ENCODE measurements at places on chromosomes 4 and X.
A peak's percentile ranks its signal among the peaks of the same experiment; 100 is the strongest.

- no peak for DNase-seq
Observed at GRCh38 chr4:172601195-172601594, 567.4 kb upstream of the GALNT7 start.

- DNase-seq = peak; percentile 12
Observed at GRCh38 chr4:148216866-148217814, 225.1 kb downstream of the NR3C2 start.

DNA sequence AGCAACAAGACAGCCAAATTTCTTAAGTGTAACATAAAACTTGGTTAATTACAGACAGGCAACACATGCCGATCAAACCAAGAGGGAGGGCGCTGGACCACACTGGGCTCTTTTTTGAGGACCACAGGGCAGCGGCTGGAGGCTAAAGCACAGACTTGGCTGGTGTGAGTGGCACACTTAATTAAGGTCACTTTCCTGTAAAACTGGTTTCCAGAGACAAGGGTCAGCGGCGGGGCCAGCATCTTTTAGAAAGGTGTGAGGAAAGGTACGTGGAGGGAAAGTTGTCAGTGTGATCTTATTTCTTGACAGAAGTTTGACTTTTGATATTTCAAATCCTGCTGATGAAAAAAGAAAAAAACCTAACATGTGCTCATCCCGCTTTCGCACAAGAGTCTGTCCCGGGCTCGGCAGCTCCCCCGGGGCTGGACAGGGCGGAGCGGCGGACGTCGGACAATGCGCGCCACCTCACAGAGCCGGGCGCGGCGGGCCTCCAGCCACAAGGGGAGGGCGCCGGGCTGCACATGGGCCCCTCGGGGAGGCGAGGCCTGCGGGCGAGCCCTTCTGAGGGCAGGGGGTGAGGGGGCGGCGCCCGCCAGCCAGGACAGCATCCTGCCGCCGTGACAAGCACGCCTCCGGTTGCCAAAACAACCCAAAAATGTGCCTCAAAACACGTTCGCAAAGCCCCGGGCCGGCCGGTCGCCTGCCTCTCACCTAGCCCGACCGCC, 660 bp upstream of the HSPA4L start:
- DNase-seq = peak; percentile 13

DNA sequence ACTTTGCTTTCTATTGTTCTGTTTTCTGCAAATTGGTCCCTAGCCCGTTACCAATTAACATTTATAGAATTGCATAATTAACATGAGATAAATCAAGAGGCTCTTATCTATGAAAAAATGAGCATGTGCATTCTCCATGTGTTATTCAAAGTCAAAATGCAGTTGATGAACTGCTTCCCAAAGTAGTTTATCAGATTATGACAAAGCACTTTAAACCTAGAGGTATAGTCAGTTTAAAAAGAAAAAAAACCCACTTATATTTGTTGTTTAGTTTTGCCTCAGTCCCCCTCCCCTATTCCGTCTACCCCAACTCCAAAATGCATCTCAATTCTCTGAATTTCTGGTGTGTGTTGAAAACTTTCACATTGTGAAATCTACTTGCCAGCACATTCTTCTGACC, 119.5 kb downstream of the ATXN3L start:
- no peak for DNase-seq

- no peak for DNase-seq
Observed at GRCh38 chr4:25580633-25581467, 74.8 kb upstream of the SLC34A2 start.

- no peak for DNase-seq
Observed at GRCh38 chrX:150421816-150422215, 58.7 kb downstream of the MAMLD1 start.

DNA sequence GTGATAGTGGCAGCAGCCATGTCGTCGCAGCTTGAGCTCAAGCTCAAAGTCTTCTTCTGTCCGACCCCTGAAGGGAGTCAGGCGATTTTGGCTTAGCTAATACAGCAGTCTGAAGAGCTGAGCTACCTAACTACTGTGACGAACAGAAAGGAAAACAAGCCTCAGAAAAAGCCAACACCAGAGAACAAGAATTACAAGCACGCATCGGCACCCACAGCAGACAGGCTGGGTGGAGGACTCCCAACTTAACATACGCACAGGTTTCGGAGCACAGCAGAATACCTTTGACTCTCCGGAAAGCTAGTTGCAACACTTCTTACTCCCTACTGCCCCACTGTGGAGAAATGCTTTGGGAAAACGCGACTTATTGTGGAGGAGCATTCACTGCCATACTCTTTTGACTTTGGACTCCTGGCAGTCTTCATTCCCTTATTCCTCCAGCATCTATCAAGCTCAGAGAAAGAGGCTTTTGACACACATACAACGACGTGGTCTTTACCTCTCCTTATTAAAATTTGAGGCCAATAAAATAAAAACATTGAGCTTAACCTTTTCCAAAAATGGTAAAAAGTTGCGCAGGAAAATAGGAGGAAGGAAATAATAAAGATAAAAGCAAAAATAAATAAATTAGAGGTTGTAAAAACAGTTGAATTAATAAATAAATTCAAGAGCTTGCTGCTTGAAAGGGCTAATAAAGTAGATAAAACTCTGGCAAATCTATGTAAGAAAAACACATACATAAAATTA, 41.3 kb upstream of the GPC3 start:
- no peak for DNase-seq

- DNase-seq = peak; percentile 11
Observed at GRCh38 chr4:48858130-48858529, 27.2 kb downstream of the OCIAD1 start.

DNA sequence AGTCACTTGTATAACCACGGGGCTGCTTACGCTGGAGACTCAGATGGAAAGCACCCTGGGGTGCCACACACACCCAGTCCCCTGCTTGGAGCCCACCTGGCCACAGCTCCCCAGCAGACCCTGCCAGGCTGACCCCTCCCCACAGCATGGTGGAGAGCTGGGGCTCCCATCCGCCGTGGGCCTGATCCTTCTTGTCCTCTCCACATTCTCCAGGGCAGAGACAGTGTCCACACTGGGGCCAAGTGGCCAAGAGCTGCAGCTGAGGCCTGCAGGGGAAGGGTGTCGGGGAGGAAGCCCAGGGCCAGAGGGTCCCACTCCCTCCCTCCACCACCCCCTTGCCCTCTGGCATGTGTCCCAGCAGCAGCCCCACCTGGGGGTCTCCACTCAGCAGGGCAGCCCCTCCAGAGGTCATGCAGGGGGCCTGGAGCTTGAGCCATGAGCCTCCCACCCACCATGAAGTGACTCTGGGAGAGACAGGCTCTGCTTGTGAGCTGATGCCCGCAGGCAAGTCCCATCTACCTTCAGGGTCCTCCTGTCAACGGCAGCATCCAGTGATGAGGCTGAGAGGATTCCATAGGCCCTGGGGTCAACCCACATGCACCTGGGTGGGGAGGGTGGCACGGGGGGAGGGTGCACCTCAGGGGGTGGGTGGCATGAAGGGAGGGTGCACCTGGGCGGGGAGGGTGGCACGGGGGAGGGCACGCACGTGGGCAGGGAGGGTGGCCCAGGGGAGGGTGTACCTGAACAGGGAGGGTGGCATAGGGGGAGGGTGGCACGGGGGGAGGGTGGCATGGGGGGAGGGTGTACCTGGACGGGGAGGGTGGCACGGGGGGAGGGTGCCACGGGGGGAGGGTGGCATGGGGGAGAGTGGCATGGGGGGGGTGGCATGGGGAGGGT, 56.4 kb downstream of the FAM53A start:
- DNase-seq = no peak

GRCh38 chr4:142719854-142720541, 126.1 kb downstream of the INPP4B start:
- DNase-seq = peak; percentile 4

DNA sequence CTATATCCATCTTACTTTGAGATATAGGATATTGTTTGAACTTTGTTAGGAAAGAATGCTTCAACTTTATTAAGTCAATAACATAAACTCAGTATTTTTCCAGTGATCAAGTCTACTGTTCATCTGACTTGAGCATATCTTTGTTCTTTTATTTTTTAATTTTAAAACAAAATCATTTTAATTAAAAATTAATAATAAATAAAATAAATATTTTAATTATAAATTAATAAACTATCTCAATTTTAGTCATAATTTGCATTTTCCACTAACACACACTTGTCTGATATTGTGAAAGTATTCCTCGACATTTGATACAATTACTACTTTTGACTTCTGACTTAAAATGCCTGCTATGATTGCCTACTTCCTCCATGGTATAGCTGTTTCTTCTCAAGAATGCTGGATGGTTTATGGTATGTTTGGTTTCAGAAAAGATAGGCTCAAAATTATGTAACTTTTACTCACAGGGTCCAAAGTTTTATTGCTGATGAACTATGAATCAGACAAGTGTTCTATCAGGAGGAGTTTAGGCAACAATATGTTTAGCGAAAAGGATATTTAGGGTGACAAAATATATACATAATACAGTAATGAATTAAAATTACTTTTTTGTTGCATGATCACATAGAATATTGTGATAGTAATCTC, 1132.3 kb upstream of the PCDH10 start:
- no peak for DNase-seq

GRCh38 chr4:5891563-5892322, 1.1 kb downstream of the CRMP1 start:
- DNase-seq = no peak

- DNase-seq = peak; percentile 95
Observed at GRCh38 chr4:105145156-105145902, 1.3 kb upstream of the TET2 start.

- DNase-seq = no peak
Observed at GRCh38 chr4:63620271-63620670, 789.0 kb downstream of the TECRL start.

- DNase-seq = no peak
Observed at GRCh38 chr4:86414686-86415085, 54.8 kb upstream of the MAPK10 start.

DNA sequence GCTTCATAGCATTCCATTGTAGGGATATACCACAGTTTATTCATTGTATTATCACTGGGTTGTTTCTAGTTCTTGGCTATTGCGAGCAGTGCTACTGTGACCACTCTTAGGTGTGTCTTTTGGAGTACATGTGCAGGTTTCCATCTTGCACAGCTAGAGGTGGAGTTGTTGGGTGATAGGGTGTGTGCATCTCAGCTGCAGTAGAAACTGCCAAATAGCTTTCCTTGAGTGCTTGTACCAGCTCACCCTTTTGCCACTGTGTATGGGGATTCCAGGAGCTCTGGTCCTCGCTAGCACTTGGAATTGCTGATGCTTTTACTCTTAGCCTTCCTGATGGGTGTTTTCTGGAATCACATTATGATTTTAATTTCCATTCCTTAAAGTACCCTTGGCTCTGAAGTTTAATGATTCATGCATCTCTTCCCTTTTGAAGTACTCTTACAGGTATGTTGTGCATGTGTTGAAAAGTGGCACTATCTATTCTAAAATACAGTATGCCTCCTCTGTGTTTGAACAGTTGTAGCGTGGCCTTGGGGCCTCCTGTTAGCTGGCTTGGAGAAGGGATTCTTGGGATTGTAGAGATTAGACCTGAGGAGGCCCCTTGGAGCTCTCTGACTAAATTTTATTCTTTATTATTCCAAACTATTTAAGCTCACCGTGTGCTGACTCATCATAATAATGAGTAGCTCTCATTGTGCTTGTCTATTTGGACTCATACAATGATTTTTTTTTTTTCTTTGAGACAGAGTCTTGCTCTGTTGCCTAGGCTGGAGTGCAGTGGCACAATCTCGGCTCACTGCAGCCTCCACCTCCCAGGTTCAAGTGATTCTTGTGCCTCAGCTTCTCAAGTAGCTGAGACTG, 38.4 kb downstream of the HTT start:
- no peak for DNase-seq

DNA sequence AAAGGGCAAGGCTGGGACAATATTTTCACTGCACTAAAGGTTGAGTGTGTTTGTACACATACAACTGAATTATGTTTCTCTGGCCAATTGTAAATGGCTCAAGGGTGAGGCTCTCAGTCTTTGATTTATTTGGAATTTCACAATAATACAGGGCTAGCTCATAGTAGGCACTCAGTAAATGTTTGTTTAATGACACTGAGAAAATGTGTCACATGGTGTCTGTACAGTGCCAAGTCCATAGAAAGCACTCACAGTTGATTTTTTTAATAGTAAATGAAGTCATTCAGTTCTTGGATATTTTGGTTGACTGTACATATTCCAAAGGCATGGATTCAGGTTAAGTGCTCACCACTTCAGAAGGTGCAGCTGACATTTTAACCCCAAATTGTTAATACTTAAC, 176.4 kb downstream of the IL1RAPL2 start:
- DNase-seq = no peak

DNA sequence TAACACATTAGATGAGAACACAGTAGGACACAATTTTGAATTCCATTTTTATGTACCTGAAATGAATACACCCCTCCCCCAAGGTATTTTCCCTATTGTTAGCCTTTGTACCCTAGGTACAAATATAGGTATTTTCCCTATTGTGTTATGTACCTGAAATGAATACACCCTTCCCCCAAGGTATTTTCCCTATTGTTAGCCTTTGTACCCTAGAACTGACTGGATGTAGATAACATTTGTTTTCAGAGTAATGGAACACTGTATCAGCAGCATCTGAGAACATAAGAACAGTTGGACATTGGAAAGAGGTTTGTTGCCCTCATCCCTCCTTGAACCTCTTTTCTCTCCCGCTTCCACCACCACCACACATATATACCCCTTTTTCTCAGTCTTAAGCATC, 37.6 kb downstream of the YIPF6 start:
- no peak for DNase-seq

DNA sequence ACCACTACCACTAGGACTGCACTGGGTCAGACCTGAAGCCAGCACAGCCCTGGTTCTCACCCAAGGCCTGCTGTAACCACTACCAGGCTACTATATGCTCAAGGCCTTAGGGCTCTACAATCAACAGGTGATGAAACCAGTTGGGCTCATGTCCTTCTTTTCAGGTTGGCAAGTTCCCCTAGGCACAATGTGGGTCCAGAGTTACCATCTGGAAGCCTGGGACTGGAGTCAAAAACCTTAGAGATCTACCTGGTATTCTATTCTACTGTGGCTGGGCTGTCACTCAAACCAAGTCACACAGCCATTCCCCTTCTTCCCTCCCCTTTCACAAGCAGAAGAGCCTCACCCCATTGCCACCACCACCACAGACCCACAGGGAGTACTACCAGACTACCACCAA, 175.6 kb downstream of the RELL1 start:
- no peak for DNase-seq

DNA sequence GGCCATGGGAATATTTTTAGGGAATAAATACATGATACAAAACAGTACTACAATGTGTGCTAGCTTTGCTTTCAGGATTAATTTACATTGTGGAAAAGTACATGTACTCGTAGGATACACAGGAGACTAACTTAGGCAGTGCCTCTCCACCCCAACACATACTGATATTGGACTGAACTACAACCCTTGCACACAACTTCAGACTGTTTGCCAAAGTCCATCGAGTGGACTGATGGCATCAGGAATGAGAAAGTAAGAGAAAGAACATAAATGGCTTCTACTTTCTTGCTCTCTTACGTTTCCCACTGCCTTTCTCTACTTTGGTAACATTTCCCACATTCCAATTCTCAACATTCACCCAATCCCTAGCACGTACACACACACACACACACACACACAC, 130.1 kb downstream of the RNF150 start:
- no peak for DNase-seq

GRCh38 chrX:63758011-63758410, 27.0 kb downstream of the ARHGEF9 start:
- DNase-seq = peak; percentile 11

- no peak for DNase-seq
Observed at GRCh38 chrX:46551494-46552128, 6.4 kb upstream of the ZNF674 start.
